NCI-H1417 (cell line): ENCODE measurements at places on chromosomes 4 and X.

DNA sequence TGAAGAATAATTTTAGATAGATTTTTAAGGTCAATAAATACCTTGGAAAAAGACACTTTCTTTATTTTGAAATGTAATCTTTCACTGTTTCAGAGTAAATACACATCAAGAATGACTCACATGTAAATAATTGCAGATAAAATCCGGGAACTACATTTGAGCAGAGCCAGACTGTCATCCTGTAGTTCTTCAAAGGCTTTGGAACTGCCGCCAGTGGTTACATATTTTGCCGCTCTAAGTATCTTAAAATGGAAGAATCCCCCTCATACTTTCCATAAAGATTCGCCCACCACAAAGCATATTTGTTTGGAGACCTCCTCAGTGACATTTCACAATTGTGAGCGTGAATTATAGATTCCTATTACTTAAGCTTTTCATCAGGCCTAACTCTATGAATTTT lies 607.8 kb upstream of the ZFP42 start:
- no peak for DNase-seq

- no peak for DNase-seq
Observed at GRCh38 chr4:15012017-15012788, 9.9 kb downstream of the CPEB2 start.

GRCh38 chrX:150897421-150898320 lies 797 bp downstream of the CD99L2 start:
- DNase-seq: peak; percentile 62

DNA sequence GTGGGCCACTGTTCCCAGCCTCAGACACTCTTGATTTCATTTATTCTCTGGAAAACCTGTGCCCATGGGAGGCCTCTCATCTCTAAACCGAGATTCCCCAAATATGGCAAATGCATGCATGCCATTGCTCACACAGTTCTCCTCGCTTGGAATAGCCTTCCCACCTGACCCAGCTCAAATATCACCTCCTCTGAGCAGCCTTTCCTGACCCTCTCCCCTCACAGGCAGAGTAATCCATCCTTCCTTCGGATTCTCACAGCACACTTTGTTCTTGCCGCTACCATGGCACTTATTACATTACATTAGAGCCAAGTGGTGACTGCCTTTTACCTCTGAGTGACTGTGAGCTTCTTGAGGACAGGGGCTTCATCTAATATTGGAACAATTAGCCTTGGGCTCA lies 209.5 kb downstream of the HS6ST2 start:
- DNase-seq: no peak

DNA sequence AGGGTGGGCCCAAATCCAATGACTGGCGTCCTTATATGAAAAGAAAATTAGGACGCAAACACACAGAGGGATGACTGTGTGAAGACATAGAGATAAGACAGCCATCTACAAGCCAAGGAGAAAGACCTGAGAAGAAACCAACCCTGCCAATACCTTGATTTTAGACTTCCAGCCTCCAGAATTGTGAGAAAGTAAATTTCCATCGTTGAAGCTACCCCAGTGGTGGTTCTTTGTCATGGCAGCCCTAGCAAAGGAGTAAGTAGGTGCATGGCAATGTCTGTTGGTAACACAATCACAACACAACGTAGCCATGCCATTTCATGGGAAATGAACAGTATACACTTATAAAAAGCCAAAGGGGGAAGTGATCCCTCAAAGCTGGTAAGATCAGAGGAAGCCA lies 25.3 kb downstream of the SMIM20 start:
- DNase-seq: no peak

DNA sequence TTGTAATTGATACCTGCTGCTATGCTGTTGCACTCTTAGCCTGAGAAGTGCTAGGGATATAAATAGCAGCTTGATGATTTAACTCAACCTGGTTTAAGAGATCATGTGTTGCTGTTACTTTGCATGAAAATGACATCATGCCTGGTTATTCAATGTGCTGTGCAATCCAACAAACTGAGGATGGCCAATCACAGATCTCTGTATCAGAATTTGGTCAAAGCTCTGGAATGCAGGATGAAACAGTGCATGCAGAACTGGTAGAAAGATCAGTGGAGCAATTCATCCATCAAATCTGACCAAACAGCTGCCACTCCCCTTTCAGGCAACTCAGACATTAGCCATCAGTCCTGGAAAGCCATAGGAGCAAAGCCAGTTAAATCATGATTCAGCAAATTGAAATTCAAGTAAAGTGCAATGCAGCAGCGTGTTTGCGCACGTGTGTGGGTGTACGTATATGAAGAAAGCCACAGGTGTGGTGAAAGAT lies 160.3 kb upstream of the RASGEF1B start:
- DNase-seq: no peak
